ENCODE measurements at places on chromosomes 11 and 22.

- no peak for DNase-seq
Measured at GRCh38 chr11:134753771-134754520, 341.9 kb upstream of the B3GAT1 start.

GRCh38 chr22:39645532-39645931 is 75.0 kb downstream of the CACNA1I start:
- no peak for DNase-seq

GRCh38 chr11:93728792-93729128 is 12.5 kb downstream of the TAF1D start:
- no peak for DNase-seq

DNA sequence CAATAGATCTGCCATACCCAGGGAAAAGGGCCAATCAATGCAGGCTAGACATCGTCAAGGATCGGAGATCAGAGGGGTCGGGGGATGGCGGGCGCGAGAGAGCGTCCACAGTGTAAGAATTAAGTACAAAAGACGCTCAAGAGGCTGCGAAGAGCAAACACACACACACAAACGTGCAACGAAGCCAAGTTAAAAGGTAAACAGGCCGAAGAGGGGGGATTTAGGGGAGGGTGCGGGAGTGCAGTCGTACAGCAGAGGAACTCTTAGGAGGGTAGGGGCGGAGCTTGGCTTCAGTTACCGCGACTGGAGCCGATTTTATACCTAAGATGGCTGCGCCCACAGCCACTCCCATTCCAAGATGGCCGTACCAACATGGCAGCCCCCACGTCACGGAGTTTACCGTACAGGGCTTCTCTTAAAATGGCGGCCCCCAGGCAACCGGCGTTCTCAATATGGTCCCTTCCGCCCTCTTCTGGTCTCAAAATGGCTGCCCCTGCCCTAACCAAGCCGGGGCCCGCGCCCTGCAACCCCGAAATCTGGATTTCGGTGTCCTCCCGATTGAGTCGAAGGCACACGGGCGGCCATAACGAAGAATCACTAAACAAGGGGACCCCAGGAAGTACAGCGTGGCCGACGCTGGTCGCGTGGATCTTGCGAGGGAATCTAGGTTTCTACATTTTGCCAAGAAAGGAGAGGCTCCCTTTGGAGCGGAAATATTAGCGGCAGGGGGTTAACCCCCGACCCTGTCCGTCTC is 1.9 kb downstream of the GNG3 start:
- peak; percentile 97 for DNase-seq

GRCh38 chr22:25419247-25420113 is 145.0 kb upstream of the GRK3 start:
- DNase-seq: peak; percentile 47

DNA sequence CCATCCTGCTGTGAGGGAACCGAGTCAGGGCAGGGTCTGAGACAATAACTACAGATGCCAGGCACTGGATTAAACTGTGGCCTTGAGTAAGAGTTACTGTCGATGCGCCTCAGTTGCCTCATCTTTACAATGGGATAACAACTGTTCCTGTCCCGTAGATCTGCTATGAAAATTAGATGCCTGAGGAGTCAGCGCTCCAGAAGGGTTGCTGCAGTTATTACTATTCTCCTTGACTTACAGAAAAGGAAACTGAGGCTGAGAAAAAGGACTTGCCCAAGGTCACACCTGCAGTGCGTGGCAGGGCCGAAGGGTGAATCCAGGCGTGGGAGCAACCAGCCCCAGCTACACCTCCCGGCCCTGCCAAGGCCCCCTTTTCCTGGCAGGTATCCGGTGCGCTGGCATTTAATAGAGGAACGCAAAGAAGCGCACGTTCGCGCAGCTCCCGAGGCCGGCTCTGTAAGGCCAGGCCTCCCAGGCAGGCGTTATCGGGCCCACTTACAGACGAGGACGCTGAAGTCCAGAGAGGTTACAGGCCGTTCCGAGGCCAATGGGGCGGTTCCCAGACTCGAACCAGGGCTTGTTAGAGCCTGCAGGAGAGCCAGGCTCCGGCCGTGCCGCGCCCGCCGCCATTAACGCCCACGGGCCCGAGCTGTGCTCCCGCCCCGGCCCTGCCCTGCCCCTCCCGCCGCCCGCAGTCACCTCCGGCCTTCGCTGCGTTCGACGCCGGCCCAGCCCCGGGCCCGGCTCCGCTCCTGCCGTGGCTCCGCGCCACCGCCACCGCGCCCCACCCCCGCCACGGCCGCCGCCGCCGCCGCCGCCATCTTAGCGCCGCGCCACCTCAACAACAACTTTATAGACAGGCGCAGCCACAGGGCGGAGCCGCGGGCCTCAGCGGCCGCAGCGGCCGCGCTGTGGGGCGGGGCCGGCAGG is at the start of gene C11orf68:
C11orf68 (minus strand) TSS at position 852 of the 930 bp plus-strand sequence; CDS start at position 821, 31 bp downstream.
- no peak for DNase-seq
